ENCODE measurements at places on chromosomes 2 and 18.

GRCh38 chr18:50839341-50839740, 19.5 kb upstream of the MRO start:
- no peak for DNase-seq

- no peak for DNase-seq
These were observed 45.4 kb upstream of the CTDP1 start for GRCh38 chr18:79634186-79634585.

- no peak for DNase-seq
These were observed 72.2 kb upstream of the MAP2 start for GRCh38 chr2:209351636-209352035.

GRCh38 chr2:132971310-132972061, 301.5 kb upstream of the LYPD1 start:
- DNase-seq = no peak

DNA sequence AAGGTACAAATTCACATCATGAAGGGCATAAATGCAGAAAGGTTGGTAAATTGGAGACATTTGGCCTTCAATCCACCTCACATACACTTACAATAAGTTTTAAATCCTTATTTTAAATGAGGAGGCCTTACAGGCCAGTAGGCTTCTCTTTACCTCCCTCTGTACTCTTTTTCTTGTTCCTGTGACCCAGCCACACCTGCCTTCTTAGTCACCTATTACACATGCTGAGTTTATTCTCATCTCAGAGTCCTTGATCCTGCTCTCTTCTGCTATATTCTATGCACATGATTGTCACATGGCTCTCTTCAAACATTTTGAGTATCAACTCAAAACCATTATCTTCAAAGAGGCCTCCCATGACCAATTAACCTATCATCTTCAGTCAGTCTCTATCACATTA, 491.5 kb downstream of the SATB2 start:
- no peak for DNase-seq

GRCh38 chr2:95271381-95271971, 2.8 kb upstream of the PROM2 start:
- no peak for DNase-seq

- no peak for DNase-seq
These were observed 53.7 kb downstream of the EPHA4 start for GRCh38 chr2:221518201-221518934.

DNA sequence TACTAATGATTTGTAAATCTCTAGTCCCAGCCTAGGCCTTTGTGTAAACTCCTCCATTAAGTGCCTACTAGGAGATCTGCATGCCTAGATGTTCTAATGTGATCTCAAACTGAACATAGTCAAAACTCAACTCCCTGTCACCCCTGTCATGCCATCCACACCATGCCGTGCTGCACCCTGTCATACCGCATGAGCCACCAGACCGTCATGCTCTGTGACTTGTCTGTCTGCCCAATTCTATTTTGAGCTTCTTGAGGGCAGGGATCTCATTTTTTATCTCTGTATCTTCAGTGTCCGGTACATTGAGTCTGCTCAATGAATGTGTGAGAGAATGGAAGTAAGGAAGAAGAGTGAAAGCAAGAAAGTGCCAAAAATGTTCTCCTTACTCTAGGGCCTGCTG, 35.5 kb downstream of the GREB1L start:
- DNase-seq = no peak

GRCh38 chr2:80030135-80030534, 274.4 kb downstream of the LRRTM1 start:
- DNase-seq = no peak

All from cortex of kidney (tissue), 1 donor.